ENCODE measurements at places on chromosomes 4 and X.

DNA sequence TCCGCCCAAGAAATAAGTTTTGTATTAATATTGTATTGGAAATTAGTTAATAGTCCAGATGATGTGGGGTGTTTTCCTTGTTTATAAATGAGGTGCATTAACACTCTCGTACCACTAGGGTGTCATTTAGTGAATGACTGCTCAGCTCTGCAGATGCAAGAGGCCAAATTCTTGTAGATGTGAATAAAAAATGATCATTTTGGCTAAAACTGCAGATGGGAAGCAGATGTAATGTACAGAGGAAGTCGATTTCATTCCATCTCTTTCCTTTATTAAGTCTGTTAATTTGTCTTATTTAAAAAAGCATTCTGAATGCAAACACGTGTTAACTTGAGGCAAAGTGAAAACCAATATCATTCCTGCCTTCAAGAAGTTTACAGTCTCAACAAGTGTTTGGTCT lies 108.1 kb downstream of the DHX15 start:
- no peaks in the 10 kb centered on the region for H3K36me3 ChIP-seq
- H3K4me1 ChIP-seq: peaks cover 29% of the 10 kb centered on the region
- H3K27ac ChIP-seq: no peak overlapping the region

- no peak for DNase-seq
- peaks cover 3% of the 10 kb centered on the region for H3K4me1 ChIP-seq
- H3K27me3 ChIP-seq: no peaks in the 10 kb centered on the region
Measured at GRCh38 chr4:105293360-105293759, 146.7 kb downstream of the TET2 start.

DNA sequence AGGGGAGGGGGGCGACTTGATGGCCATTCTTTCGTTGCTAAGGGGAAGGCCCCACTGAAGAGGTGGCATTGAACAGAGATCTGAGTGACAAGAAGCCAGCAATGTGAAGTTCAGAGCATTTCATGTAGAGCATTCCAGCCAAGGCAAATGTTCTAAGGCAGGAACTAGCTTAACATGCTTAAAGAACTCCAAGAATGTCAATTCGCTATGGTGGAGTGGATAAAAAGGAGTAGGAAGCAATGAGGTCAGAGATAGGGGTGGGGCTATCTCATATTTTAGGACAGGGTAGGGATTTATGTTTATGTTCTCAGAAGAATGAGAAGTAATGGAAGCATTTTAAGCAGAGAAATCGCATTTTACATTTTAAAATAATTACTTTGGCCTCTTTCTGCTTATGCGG lies 130.9 kb downstream of the TTC29 start:
- no peaks in the 10 kb centered on the region for H3K4me1 ChIP-seq
- H3K27ac ChIP-seq: no peak overlapping the region
- H3K36me3 ChIP-seq: no peaks in the 10 kb centered on the region
- H3K27me3 ChIP-seq: peaks cover 7% of the 10 kb centered on the region
- no peak overlapping the region for H3K4me3 ChIP-seq

DNA sequence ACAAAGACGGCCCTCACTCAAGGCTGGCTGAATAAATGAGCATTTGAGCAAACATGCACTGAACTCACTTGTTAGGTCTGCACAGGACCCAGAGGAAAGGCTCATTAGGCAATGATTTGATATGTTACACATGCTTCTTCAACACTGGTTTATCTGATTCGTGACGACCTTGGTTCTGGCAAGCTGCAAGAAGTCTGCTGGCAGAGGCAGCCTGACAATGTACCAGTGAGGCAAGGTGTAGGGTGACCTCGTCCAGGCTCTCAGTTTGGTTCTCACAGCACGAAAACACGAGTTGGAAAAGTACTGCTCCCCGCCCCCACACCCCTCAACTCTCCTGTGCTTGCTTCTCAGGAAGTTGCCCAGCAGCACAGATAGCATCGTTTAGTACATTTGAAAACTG lies 63.1 kb upstream of the CITED1 start:
- no peak for DNase-seq
- no peak overlapping the region for H3K4me3 ChIP-seq
- no peaks in the 10 kb centered on the region for H3K27me3 ChIP-seq
- H3K36me3 ChIP-seq: peaks cover 2% of the 10 kb centered on the region
- no peak overlapping the region for H3K27ac ChIP-seq
- H3K4me1 ChIP-seq: no peaks in the 10 kb centered on the region
